ENCODE measurements at places on chromosomes 5 and 9.

GRCh38 chr5:41112486-41113455 is 41.6 kb upstream of the MROH2B start:
- no peak for DNase-seq

GRCh38 chr5:147375151-147375550 is 134.7 kb downstream of the DPYSL3 start:
- DNase-seq: no peak

DNA sequence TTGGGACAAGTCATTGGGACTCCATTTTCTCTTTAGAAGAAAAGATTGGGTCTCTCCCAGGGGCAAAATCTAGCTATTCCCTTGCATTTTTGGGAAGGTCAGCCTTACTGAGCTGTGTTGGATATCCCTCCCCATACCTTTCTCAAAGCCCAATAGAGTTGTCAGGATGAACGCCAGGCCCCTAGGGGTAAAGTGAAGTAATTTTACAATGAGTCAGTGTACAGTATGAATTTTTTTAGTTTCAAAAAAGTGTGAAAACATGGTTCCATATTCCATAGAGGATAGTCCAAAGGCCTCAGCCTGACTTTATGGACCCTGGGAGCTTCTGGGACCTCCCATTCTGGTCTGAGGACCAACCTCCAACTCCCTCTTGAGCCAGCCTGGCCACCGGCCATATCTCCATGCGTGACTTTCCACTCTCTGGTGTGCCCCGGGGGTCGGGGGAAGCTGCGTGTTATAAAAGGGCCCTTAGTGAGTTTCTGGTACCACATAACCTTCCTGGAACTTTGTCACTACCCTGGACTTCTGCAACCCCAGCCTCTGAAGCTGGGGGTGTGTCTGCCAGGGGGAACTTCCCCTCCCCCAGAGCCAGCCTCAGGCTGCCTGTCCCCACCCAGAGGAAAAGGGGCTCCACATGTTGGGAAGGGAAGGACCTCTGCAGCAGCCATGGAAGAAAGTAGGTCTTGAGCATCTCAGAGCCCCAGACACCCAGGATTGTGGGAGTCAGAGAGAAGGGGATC is 52.4 kb upstream of the SYNPO start:
- DNase-seq: no peak

DNA sequence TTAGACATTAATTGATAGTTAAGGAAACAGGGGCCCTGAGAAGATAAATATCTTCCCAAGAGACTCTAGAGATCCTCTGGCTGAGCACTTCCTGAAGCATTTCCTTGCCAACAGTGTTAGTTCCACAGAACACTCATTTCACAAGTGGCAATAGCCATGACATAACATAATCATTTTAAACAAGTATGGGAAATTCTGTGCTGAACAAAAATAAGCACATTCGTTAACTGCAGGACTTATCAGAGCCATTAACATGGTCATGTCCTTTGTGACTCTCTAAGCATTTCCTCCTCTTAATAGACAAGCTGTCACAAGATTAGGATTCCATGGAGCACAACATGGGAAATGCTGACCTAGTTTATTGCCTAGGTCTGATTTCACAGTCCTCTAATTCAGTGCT is 184.9 kb downstream of the SNX18 start:
- DNase-seq: no peak

- no peak for DNase-seq
Observed at GRCh38 chr9:70352356-70352755, 62.1 kb downstream of the KLF9 start.
